ENCODE measurements at places on chromosomes 16 and 17. TPM values are rescaled to one million over a fixed set of nuclear protein-coding genes. Genes with fewer than 3 reads are reported as not detected.

GRCh38 chr17:2056206-2057174 is 1.6 kb downstream of the HIC1 start:
- peak; percentile 63 for DNase-seq

DNA sequence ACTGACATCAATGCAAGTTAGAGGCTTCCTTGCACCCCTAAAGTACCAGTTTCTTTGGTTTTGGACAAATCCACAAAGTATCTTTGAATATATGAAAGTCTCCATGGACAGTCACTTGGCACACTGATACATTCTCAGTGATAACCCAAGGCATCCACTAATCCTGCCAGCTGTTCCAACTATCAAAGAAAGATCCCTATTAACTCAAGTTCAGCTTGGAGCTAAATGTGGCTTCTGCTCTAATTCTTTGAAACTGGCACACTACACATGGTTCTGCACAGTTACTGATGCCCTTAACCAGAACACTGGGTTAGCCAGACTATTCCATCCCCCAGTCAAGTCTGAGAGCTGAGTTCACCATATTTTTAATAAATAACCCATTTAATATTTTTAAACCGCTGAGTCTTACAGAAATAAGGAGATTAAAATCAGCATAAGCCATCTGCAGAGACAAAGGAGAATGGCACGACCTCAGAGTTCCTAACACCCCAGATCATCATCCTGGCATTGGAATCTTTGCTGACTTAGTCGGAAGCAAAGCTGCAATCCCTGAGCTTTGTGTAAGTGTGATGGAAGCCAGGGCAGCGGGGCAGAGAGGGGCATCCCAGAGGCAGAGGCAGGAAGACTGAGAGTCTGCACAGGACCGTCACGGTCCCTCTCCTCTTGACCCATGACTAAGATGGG is 6.3 kb downstream of the CACNG1 start:
- no peak for DNase-seq

GRCh38 chr16:920051-920681 is 50.6 kb downstream of the LMF1 start:
- peak; percentile 44 for DNase-seq

Gene KREMEN2
- 3.6 TPM for total RNA-seq

DNA sequence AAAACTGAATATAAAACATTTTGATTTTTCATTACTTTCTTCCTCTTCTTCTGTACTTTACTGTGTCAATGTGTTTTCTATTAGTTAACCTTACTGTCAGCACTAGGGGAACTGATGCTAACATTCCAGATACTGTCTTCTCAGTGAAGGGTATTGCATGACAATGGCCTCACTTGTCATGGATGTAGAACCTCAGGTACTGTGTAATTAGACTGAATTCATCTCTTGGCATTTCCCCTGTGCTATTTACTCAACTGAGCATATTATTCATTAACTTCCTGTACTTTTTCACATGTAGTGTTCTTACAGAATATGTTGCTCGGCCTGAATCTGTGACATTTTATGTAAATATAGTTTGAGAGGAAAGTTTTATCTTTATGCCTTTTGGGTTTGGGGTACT is 237.0 kb downstream of the CA10 start:
- DNase-seq: no peak

DNA sequence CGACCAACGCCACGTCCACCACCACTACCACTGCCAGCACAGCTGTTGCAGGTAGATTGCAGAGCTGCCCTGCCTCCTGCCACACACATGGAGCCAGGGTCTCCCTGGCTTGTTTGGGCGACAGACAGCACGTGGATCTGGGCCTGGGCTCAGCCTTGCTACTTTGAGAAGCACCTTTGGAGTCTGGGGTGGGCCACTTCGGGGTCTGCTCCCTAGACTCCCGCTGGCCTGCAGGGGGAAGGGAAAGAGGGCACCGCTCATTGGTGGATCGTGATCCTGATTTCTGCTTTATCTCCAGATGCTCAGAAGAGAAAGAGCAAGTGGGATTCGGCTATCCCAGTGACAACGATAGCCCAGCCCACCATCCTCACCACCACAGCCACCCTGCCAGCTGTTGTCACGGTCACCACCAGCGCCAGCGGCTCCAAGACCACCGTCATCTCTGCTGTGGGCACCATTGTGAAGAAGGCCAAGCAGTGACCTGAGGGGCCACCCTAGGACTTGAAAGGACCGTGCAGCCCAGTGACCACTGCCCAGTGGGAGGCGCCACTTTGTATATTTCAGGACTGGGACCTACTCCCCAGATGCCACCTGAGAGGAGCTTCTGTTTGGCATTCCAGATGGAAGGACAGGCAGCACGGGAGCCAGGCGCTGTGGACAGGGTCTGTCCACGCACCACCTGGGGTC is 15.1 kb upstream of the ITGB4 start:
- DNase-seq: no peak

DNA sequence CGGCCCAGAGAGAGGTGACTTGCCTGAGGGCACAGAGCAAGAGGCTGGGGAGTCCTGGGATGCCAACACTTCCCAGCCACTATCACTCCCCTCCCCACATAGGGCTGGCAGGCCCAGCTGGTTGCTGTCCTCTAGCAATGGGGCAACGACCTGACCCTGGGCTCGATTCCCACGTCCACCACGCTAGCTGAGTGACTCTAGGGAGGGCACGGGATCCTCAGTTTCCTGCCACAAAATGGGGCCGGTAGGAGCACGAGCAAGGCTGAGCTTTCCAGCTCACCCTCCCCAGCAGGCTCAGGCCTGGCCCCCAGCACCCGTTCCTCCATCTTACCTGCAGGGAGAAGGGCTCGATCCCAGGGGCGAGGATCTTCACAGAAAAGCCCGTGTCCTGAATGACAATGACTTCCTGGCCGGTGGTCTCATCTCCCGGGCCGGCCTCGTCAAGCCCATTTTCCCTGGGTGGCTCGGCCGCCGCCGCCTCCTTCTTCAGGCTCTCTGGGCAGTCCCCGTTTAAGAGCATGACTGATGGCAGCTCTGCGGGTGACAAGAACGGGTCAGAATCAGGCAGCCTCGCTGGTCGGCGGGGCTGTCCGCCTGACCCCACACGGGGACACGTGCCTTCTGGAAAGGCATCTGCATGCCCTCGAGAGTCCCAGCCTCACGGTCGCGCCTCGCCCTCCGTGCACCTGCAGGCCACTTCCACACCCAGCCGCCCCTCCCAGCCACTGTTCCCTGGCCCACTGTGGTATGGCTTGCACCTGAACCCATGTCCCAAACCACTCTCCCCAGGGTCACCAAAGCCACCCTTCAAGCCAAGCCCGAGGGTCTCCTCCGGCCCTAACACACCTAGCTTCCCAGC is 7.3 kb downstream of the CLUH start:
- no peak for DNase-seq

GRCh38 chr17:65193716-65194293 is 56.6 kb downstream of the RGS9 start:
- DNase-seq: no peak

Gene SMTNL2
- total RNA-seq: 41.5 TPM

Gene PLXDC1
- 8.6 TPM for total RNA-seq

DNA sequence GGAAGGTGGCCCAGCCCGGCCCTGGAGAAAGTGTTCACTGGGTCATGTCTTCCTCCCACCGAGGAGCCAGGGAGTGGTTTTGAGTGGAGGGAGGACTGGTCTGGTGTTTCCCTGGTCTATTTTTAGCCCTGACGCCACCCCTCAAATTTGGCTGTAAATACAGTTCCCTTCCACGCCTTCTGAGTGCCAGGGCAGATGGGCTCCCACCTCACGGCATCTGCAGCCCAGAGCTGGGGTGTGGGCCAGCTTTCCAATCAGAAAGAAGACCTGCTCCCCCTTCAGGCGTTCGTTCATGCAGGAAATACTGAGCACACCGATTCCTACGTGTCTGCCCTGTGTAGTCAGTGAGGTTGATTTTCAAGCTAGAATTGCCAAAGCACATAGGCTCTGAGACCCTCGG is 53.7 kb downstream of the SNX20 start:
- peak; percentile 56 for DNase-seq

DNA sequence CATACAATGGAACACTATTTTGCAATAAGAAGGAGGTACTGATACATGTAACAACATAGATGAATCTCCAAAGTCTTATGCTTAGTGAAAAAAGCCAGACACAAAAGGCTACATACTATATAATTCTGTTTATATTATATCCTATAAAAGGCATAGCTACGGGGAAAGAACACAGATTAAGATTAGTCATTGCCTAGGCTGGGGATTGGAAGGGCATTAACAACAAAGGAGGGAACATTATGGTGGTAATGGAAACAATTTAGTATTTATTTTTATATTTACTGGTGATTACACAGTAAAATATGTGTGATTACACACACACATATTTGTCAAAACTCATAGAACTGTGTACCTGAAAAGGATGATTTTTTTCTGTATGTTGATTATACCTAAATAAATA is 278.1 kb downstream of the ZFHX3 start:
- no peak for DNase-seq

DNA sequence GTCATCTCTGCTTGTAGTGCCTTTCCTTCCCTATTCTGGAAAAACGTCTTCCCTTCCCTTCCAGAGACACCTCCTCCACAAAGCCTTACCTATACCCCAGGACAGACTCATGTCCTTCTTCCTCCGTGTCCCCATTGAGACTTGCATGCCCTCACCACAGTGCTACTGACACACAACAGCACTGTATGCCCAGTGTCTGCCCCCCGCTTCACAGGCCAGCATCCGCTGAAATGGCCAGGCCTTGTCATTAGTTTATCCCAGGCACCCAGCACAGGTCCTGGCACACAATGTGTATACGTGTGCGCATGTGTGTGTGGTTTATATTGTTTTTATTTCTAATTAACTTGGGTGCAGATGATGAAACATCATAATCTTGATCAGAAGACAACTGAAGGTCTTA is 130.1 kb upstream of the CCL2 start:
- DNase-seq: no peak

GRCh38 chr16:66851166-66851964 is 7.2 kb downstream of the CA7 start:
- DNase-seq: no peak

Gene GFAP
- total RNA-seq: 1.6 TPM

DNA sequence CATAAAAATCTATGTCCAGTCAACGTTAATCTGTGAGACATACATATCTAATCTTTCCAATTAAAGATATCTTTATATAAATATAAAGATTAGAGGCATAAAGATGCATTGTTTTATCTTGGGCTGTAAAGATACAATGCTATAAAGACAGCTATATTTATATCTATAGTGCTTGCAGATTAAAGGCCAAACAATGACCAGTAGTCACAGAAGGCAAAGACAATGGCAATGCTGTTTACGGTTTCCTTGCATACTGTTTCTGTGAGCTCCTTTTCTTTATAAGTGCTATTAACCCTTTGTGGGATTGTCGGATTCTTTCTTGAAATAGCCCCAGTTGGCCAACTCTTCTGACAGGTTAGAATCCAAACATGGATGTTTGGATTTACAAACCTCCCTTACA is 85.5 kb upstream of the SALL1 start:
- DNase-seq: no peak

- no peak for DNase-seq
These were observed 57.0 kb downstream of the SHISA9 start for GRCh38 chr16:12958366-12958765.

Gene KRTAP4-9
- not detected for total RNA-seq

Gene CA4
- total RNA-seq: 1.2 TPM

Gene TMIGD1
- total RNA-seq: 3.3 TPM

DNA sequence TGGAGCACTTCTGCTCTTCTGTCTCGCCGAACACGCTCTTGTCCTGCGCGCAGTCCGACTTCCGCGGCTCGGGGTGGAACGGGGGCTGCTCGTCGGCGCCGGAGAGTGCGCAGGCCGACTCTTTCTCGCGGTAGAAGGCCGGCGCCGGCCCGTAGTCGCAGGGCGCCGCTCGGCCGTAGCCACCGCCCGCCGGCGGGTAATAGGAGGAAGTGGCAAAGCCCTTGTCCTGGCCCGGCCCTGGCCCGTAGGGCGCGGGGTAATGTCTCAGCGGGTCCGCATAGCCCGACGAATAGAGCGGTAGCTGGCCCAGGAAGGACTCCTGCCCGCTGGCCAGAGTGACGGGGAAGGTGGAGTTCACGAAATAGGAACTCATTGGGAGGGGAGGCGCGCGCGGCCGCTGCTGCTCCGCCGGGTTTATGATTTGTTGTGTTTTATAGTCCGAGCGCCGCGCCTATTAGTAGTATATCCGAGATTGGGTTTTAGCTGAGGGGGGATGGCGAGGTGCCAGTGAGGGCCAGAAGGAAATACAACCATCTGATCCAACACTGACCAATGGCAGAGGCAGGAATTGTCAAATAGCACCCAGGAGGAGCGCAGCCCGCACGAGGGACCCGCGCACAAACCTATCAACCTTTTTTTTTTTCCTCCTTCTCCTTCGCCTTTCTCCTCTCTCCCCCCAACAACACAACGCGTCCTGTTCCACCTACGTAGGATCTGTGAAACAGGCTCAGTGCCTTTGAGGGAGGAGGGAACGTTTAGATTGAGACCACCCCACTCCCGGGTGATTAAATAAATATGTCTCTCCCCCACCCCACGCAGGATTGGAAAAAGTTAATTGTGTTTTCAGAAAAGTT is 4.4 kb upstream of the HOXB5 start:
- DNase-seq: peak; percentile 41

Measured in hepatocyte (in vitro differentiated cells).